ENCODE measurements at places on chromosomes 7 and 10. TPM values are rescaled to one million over a fixed set of nuclear protein-coding genes. Genes with fewer than 3 reads are reported as not detected.

DNA sequence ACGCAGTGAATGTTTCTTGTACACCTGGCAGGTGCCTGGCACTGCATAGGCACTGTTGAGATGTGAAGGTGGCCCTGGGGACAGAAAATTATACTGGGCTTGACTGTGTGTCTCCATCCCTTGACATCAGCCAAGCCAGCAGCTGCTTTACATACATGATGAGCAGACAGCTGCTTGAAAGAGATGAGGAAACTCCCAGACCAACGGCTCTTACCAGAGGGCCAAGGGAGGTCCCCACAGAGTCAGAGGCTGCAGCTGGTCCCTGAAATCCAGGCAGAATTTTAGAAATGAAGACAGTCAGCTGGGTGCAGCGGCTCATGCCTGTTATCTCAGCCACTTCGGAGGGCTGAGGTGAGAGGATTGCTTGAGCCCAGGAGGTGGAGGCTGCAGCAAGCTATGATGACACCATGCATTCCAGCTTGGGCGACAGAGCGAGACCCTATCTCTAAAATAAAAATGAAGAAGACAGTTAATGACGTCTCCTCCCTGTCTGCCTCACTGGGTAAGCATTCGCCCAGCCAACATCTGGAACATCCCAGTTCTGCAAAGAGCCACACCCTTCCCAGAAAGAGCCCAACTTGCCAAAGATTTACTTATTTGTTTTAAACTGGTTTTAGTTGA, 17.6 kb downstream of the LIMK1 start:
- DNase-seq, result no peak

EBLN1 gene
- total RNA-seq, result not detected

AOC1 gene
- not detected for total RNA-seq

- no peak for DNase-seq
Observed at GRCh38 chr7:158296798-158297104, 290.9 kb downstream of the PTPRN2 start.

GRCh38 chr7:40579401-40579800, 444.6 kb downstream of the SUGCT start:
- peak; percentile 57 for DNase-seq

- DNase-seq, result peak; percentile 51
Observed at GRCh38 chr7:84701524-84702306, 485.1 kb downstream of the SEMA3D start.

DNA sequence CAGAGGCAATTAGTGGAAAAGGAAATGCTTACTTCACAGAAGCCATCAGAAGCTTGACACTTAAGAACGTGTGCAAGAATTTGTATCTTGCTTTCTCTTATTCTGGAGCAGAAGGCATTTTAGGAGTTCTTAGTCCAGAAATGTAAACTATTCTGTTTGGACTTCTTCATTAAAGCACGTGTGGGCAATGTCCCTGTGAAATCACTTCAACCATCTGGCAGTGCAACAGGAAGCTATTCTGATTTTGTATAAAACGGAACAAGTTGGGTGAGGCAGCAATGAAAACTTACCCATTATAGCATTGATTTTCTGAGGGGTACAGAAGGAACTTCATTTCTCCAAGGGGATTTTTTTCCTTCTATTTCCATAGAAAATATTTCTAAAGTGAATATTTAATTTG, 21.3 kb upstream of the ARHGAP21 start:
- no peak for DNase-seq

DNA sequence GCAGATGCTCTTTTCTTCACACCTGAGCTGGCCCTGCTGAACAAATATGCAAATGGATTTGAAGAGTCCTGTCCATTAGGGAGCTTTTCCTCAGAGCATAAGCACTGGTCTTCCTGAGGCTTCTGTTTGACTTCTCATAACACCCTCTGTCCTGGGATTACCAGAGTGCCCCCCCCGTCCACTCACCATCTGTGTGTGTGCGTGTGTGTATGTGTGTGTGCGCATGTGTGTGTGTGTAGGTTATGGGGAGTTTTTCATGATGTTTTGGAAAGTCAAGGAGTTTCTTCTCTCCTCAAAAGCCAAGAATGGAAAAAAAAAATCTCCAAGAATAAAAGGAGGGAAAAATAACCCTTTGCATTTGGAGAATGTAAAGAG, 57.7 kb upstream of the COMTD1 start:
- no peak for DNase-seq

- DNase-seq, result peak; percentile 50
Observed at GRCh38 chr7:7157177-7157886, 25.0 kb upstream of the C1GALT1 start.

GRCh38 chr7:33880787-33881186, 24.6 kb upstream of the BMPER start:
- no peak for DNase-seq

SORCS1 gene
- not detected for total RNA-seq

FAM131B gene
- 0.41 TPM for total RNA-seq

GRCh38 chr10:43362191-43362839, 9.1 kb upstream of the FXYD4 start:
- no peak for DNase-seq

All from SJSA1 (cell line).